Cerebellar cortex (tissue), 1 donor: ENCODE measurements at places on chromosomes 13 and 19.

- DNase-seq = no peak
Measured at GRCh38 chr19:29515233-29515619, 10.6 kb upstream of the VSTM2B start.

GRCh38 chr13:51955816-51956603 is 55.2 kb downstream of the ATP7B start:
- DNase-seq = peak; percentile 73

- no peak for DNase-seq
Measured at GRCh38 chr19:12481781-12482508, 2.7 kb downstream of the ZNF709 start.

DNA sequence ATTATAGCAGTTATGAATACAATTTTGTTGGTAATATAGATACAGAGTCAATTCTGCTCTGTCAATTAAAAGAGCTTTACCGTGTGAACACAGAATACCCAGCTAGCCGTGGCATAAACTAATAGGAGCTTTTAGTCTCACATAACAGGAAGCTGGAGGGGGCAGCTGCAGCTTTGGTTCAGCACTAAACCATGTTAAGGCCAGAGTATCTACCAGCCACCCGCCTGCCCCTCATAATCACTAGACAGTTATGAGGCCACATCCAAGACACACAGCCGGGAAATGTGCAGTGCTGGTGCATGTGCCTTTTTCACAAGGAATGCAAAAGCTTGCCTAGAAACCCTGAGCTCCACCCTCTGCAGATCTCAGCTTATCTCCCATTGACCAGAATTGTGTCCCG is 62.3 kb downstream of the SGCG start:
- no peak for DNase-seq

- DNase-seq = no peak
Measured at GRCh38 chr13:67221630-67222226, 8.4 kb downstream of the PCDH9 start.

- DNase-seq = no peak
Measured at GRCh38 chr13:76730220-76730619, 156.0 kb downstream of the KCTD12 start.

DNA sequence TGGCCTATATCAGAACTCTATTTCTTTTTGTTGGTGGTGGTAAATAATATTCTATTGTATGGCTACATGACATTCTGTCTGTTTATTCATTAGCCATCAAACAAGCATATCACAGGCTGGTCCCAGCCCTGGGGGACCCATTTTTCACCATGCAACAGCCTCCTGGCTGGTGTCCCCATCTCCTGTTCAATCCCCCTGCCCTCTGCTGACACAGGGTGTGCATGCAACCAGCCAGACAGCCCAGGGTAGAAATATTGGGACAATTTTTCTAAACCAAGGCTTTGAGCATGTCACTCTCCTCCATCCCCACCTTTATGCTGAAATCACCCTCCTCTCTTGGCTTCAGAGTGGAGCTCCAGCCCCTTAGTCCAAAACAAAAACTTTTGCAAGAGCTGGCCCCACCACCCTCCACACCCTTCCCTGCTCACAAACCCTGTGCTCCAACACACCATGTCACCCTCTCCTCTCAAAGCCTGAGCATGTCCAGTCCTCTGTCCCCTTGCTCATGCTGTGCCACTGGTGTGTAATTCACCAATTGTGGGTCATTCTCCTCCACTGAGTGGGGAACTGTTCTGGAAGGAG is 153.0 kb upstream of the UQCRFS1 start:
- DNase-seq = no peak

DNA sequence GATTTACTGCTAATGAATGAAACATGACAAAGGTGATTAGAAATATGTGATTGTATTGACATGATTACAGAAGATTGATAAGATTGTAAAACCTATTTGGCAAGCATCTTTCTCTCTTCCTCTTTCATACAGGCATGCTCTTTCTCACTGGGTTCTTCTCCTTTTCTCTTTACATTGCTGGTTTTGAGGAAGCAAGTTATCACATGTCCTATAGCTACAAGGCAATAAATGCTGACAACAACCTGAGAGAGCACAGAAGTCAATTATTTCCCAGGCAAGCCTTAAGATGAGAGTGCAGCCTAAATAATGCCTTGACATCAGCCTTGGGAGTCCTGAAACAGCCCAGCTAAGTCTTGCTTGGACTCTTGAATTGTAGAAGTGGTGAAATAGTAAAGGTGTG is 875.0 kb downstream of the SLITRK1 start:
- DNase-seq = no peak

DNA sequence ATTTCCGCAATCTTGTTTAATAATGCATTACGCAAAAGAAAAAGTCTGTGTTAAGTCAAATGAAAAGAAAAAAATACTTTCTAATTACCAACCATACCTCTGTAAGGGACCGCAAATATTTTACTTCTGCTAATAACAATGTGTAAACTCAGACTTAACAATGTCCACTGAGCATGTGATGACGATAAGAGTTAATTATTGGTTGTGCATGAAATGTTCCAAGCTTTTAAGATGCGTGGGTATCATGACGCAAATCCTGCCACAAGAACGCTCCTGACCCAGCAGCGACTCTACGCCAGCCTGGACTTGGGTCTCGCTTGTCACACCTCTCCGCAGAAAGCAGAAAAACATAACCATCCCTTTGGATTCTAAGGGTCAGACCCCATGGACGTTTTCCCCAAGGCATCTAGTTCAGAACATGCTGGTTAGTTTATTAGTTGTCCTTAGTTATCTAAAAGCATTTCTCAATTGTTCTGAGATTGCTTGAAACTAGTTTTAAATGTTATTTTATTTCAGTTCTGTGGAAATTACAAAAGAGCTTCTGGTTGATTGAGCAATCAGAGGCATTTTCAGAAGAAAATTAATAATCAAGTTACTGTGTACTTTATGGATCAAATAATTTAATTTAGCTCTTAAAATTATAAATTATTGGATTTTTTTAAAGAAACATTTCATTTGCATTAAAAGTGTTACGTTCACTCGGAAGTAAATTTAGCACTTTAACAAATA is 779.9 kb upstream of the ARGLU1 start:
- DNase-seq = no peak

DNA sequence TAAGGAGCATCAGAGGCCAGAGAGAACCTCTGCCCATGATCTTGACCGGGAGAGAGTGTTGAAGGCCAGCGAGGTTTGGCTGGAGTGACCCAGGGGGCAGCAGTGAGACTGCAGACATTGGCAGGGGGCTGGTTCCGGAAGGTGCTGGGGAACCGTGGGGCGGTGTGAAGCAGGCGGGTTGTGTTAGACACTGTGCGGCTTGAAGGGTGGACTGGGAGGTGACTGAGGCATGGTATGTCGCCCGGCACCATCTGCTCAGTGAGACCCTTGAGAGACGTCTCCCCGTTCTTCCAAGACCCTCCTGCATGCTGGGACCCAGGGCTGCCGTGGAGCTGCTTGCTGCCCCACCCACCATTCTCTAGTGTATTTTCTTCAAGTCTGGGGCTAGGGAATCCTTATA is 24.6 kb downstream of the CARM1 start:
- DNase-seq = no peak

DNA sequence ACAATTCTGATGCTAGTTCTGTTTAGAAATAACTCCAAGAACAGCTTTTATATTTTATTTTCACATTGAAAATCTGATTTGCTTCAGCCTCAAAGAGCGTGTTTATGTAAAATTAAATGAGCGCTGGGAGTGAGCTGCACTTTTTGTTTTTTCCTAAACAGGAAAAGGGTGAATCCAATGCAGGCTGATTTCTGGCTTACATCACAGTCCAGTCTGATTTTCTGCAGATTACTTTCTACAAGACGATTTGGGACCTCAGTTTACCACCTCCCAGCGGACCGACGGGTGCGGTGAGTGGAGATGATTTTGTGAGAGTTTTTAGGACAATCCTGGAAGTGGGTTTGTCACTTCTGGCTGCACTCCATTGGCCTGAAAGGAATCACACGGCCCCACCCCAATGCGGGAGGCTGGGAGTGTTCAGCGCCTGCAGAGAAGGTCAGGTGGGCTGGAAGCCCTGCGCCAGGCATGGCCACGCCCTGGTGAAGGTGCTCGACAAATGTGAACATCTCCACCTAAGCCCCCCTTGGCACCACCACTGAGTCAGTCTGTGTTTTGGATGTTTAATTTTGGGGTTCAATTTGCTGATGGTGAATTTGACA is 90.1 kb downstream of the ANKRD10 start:
- no peak for DNase-seq

DNA sequence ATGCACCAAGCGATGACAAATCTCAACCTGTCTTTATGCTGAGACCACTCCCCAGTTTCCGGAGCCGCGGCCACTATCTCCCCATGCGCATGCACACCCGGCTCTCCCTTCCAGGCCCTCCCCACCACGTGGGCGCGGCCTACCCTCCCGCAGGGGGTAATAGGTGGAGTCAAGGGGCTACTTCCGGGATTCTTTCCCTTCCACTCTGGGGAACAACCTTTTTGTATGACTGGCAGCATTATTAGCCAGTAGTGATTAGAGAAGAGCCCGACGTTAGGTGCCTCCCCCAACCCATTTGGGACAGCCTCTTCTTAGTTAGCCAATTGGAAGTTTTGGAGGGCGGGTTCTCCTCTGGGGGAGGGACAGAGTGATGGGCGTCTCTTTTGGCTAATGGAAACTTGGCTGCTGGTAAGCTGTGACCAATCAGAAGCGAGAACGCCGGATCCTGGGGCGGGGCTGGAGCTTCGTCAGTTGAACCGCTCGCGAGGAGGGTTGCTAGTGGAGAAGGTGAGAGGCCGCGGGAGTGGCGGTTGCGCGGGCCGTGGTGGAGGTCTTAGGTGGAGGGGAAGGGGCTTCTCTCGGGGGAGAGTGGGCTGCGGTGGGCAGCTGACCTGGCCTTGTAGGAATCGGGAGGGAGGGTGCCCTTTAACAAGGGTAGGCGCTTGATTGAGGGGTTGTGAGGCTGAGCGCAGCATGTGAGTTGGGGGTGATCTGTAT is at the start of gene CCDC61:
Gene CCDC61 (plus strand): TSS at position 470 of the 717 bp plus-strand sequence. CDS start 7,552 bp downstream, outside the sequence.
- DNase-seq = peak; percentile 100

DNA sequence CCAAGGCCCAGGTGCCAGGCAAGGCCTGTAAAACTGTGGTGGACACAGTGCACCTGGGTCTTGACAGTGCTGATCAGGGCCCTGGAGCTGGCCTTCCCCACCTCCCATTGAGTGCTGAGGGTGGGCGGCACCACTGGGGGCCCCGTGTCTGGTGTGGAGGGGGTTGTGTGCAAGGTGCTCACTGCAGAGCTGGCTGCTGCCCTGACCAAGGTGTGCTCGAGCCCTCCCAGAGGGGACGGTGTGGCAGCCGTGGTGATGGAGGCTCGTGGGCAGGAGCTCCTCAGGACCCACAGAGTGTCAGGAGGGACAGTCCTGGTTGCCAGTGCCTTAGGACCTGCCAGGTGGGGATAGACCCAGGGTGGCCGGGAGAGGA is 23.0 kb downstream of the ATP4B start:
- DNase-seq = no peak

- DNase-seq = no peak
Measured at GRCh38 chr13:50198508-50198907, 183.3 kb downstream of the KCNRG start.

- no peak for DNase-seq
Measured at GRCh38 chr13:75666646-75667351, 30.7 kb downstream of the LMO7 start.

GRCh38 chr13:109211616-109212015 is 574.8 kb downstream of the IRS2 start:
- no peak for DNase-seq

GRCh38 chr19:30516111-30516510 is 143.9 kb downstream of the ZNF536 start:
- DNase-seq = no peak

- no peak for DNase-seq
Measured at GRCh38 chr19:34888091-34888490, 38.6 kb upstream of the ZNF30 start.

DNA sequence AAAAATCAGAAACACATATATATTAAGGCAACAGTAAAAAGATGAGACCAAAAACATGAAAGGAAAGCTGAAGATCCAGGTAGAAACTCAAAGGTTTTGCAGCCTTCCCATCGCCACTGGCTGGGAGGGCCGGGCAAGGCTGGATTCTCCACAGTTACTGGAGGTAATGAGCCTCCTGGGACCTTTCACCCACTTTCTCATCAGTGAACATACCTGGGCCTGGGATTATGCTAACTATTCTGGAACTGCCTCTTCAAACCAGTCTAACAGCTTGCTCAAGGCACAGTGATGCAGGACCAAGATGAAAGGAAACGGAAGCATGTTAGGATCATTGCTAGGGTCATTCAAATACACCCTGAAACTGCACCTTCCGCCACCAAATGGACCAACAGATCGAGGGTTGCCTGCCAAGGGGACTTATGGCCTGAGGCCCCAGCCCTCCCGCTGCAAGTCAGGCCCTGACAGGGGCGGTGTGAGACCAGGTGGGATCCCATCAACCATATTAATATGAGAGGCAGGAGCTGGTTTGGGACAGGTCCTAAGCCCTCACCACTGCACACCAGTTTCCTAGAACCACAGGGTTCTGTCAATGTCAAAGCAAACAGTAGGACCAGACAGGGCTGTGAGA is 28.4 kb upstream of the ATP12A start:
- no peak for DNase-seq

- no peak for DNase-seq
Measured at GRCh38 chr19:39192846-39193245, 3.9 kb upstream of the NCCRP1 start.

- no peak for DNase-seq
Measured at GRCh38 chr19:2775556-2776430, 7.3 kb downstream of the SGTA start.

DNA sequence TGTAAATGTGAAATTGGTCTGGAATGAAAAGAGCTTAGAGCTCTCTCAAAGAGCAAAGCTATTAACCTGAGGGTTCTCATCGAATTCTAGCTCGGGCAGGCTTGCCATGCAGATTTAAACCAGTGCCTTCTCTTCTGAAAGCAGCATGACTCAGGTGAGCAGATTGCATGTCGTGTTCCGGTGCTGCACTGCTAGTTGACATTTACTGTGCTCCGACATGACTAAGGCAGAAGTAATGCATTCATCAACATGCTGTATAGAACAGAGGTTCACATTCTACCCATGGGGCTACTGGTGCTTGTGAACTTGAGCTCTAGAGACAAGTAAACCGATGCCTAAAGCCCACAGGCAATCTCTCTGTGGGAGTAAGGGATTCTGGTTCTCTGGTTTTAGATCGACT is 947.7 kb downstream of the EFNB2 start:
- DNase-seq = no peak

DNA sequence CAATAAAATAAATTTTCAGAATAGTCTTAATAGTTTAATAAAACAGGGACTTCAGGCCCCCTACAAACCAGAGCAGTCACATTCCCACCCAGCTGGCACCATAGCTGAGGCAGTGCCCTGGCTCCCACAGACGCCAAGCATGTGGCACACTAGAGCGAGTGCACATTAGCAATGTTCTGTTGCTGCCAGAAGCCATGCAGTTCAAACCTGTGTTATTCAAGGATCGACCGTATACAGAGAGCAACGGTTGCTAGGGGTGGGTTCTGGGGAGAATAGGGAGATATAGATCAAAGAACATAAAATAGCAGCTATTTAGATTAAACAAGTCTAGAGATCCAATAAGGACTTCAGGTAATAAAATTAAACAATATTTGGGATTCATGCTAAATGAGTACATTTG is 419.3 kb upstream of the KLHL1 start:
- DNase-seq = no peak

DNA sequence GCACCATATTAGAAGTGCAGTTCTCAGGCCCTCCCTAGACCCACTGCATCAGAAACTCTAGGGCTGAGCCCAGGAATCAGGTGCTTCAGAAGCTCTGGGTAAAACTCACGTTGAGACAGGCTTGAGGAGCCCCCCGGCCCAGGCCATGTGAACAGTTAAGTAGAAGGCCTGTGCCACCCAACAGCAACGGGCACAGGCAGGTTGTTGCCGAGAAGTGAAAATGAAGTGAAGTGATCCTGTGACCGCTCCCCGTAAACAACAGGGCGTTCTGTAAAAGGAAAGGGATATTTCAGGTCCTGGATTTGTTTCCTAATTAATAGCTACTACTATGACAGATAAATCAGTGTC is 128.8 kb downstream of the ATP11A start:
- DNase-seq = no peak
